Stimulated activated CD4-positive, alpha-beta T cell treated with anti-CD3 and anti-CD28 coated beads, TNF-alpha, amount 100 ng/mL, for 4 hours (primary cell): ENCODE measurements at places on chromosomes 7 and 10.

DNA sequence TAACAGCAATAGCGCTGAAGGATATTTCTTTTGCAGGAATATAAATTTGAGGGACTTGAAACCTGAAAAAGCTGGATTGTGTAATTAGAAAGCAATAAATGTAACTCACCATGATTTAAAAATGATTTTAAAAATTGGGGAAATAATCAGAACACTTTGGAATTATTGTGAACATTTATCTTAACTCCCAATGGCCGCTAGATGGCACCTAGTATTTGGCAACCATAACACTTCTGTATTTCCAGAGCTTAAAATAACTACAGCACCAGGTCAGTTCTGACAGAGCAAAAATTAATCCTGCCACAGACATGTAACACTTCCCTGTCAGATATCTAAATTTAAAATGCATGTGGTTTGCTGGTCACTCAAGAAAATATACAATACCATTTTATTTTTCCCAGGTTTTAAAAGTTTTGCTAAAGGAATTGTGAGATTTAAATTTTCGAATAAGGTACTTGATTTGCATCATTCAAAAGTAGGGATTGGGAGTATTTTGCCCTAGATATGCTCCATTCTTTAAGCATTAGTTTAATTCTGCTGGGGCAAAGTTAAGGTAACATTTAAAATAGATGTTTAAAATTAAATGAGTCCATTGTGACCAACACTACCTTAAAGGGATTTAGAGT lies 144.5 kb downstream of the PPP1R3A start:
- no peak for DNase-seq

DNA sequence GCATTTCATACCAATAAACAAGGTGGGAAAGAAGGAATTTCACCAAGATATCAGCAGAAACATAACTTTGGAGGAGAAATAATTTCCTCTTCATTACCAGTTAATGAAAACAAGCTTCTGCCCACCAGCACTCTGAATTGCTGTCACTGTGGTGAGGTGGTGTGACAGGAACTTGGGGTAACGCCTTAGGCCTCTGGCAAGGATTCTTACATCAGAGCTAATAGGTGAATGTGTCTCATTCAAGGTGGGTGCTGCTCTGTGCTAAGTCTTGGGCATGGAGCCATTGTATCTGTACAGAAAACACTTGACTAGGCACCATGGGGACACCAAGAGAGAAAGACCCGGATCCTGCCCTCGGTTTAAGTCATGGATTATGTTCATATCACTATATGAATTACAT lies 8.3 kb upstream of the LOXL4 start:
- DNase-seq = no peak

DNA sequence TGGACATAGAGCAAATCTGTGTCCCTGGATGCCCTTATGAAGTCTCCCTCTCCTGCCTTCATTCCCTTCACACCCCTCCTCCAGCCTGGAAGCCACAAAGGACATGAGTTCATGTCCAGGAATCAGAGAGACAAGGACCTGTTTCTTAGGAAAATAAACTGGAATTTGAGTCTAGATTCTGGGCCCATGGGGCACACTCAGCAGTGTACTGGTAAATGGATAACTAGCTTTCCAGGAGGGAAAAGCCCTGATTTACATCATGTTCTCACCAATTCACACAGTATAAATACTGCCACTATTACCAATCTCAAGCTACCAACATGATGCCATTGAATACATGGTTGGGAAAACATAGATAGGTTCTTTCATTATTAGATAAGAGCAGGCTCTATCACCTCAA lies 9.9 kb downstream of the FAM237B start:
- no peak for DNase-seq

- no peak for DNase-seq
Measured at GRCh38 chr10:112898540-112899390, 51.3 kb upstream of the TCF7L2 start.

- DNase-seq = no peak
Measured at GRCh38 chr10:86793696-86794095, 37.3 kb downstream of the BMPR1A start.

DNA sequence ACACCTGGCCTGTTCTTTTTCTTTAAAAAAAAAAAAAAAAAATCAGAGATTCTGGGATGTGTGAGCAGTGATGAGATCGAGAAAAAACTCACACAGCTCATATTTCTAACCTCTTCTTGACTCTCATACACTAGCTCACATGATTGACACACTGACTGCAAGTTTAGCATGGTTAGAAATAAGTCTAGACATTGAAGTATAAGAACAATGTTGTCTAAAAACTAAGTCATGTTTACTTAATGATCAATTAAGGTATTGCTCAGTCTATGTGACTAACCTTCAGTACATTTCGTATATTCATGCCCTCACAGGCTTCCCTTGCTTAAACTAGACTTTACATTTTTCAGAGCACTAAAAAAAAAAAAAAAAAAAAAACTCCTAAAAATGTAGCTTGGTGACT lies 775.1 kb downstream of the GATA3 start:
- no peak for DNase-seq

- no peak for DNase-seq
Measured at GRCh38 chr10:63166742-63167258, 33.7 kb downstream of the NRBF2 start.

DNA sequence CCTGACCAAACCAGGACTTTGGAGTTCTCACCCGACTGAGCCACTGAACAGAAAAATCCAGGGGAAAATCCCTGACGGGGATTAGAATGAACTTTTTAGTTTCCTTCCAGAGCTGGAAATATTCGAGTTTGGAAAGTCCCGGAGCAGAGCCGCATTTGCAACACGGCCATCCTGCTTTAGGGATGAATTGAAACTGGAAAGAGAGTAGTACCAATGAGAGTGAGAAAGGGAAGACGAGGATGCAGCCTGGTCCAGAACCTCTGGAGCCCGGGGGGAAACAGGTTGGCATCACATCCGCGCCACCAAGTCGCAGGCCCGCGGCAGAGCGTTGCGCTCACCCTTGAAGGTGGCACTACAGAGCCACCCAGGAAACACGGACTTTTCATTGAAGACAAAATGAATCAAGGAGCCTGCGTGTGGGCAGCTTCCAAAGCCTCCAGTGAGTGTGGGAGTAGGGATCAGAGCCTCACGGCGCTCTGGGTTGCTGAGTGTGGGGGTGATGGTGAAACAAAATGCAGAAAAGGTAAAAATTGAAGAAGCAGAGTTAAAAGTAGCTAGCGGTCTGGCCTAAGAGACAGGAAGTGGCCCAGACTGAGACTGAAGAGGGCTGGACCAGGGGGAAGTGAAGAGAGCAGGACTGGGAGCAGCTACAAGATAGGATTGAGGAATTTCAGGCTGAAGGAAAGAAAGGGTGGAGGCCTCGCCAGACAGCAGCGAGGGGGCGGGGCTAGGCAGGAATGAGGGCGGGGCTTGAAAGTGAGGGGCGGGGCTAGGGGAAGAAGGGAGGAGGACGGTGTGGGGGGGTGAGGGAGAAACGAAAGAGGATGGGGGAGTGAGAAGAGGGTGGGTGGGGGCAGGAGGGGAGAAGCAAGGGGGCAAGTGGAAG lies 1.8 kb downstream of the SMURF1 start:
- DNase-seq = peak; percentile 46
